Mammary epithelial cell (primary cell): ENCODE measurements at places on chromosomes 7 and 10. TPM values are rescaled to one million over a fixed set of nuclear protein-coding genes. Genes with fewer than 3 reads are reported as not detected.

The OPN1SW gene
- polyA plus RNA-seq, result not detected

The GRIFIN gene
- polyA plus RNA-seq, result not detected

The OR2A5 gene
- not detected for polyA plus RNA-seq

The SDK1 gene
- 0.12 TPM for polyA plus RNA-seq

The IFIT1 gene
- 0.37 TPM for polyA plus RNA-seq

The LIPK gene
- 0.31 TPM for polyA plus RNA-seq

The CTAGE4 gene
- 1.5 TPM for polyA plus RNA-seq

The ZNF786 gene
- 3.8 TPM for polyA plus RNA-seq

DNA sequence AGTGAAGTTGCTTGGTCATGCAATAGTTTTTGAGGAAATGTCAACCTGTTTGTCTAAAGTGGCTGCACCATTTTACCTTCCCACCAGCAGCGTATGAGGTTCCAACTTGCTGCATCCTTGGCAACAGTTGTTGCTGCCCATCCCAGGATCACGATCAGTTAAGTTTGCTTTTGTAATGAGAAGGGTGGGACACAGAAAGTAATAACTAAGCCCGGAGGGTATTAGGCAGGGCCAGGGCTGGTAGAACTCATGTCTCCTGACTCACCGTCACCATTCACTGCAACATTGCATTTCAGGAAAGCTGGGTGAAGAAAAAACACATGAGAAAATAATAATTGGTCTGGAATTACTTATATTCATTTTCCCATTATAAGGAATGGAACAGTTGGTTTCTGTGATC, 25.4 kb downstream of the CELF2 start:
- DNase-seq, result no peak

- DNase-seq, result no peak
These were observed 137.4 kb downstream of the LHPP start for GRCh38 chr10:124598773-124599587.

DNA sequence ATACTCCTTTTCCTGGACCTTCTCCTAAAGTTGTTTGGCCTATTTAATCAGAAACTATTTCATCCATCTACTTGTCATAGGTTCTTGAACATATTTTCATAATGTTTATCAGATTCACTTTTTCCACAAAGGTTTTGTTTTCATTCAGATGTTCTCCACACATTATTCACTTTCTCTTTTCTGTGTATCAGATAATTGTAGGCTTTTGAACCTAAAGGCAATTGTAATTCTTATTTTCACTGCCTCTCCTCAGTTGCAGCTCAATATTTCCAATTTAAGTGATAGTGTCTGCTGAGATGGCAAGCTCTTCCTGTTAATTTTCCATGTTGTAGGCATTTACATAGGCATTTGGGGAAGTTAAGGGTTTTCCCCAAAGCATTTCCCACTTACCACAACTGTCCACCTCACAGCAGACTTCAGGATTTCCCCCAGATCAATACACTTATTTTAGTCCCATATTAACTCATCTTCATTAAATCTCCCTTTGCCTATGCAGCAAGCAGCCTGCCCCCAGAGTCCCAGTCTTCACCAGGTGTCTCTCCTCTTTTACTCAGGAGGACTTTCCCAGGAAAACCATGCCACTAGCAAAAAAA, 12.3 kb upstream of the IKZF1 start:
- no peak for DNase-seq

- DNase-seq, result no peak
These were observed 291.2 kb downstream of the KIF20B start for GRCh38 chr10:89992575-89992974.

DNA sequence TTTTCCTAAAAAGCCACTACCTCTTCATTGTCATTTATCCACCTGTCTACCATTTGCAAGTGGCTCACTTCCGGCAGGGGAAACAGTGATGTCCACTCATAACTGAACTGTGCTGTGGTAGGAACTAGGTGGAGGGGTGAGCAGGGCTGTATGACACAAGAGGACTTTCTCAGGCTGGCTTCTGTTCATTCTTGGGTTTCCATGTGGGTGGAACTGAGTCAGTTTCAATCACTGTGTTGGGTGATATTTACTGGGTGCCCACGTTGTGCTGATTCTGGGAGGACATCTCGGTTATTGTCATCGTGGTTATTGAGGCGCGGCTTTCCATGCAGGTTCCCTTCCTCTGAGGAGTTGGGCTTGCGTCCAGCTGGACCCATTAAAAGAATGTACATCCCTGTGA, 38.8 kb downstream of the RAMP3 start:
- DNase-seq, result no peak

- peak; percentile 66 for DNase-seq
These were observed 47.8 kb downstream of the CPEB3 start for GRCh38 chr10:92242910-92243671.

DNA sequence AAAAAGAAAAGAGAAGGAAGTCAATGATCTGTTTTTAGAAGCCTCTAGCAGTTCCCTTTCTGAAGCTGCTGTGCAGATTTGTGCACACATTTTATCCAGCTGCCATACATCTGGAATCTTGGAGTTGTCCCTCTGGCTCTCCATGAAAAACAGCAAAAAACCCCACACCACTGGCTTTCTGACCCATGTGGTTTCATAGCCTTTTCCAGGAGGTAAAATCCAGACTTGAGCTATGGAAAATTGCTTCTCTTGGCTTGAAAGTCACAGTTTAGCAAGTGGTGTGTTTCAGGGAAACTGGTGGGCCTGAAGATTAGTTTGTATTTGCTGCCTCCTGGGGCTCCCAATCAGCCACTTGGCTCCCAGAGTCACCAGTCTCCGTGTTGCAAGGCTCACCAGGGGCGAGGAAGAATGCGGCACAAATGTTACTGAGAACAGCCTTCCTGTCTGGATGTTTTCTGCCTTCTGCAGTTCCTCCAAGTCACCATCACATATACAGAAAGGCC, 50.1 kb upstream of the ADRB1 start:
- no peak for DNase-seq

- DNase-seq, result peak; percentile 74
These were observed 20.0 kb downstream of the STRIP2 start for GRCh38 chr7:129454249-129454551.

DNA sequence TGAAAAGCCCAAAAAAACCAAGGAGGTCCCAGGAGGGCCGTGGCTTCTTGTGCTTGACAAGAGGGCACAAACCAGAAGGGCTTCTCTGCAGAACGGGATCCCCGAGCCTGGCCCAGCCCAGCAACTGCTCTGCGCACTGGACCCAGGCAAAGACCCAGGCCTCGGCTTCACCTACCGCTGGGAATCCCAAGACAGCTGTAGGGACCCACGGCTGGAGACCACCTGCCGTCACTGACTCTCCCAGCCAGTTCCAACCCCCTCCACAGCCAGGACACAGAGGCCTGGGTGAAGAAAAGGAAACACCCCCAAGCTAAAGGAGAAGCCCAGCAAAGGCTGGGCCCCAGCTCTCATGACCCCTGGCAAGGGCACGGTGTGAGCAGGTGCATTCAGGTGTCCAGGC, 24.3 kb downstream of the PDGFA start:
- no peak for DNase-seq

- DNase-seq, result no peak
These were observed 10.9 kb downstream of the RPEL1 start for GRCh38 chr10:103256613-103257012.
